Stomach (tissue), 19 donors: ENCODE measurements at places on chromosomes 2 and 18. TPM values are rescaled to one million over a fixed set of nuclear protein-coding genes. Genes with fewer than 3 reads are reported as not detected.

GRCh38 chr18:13455960-13456481 is 237.5 kb downstream of the LDLRAD4 start:
- DNase-seq = no peak
- no peaks in the 10 kb centered on the region for H3K36me3 ChIP-seq
- no peaks in the 10 kb centered on the region for H3K27me3 ChIP-seq
- H3K27ac ChIP-seq = no peak overlapping the region

The LIMS1 gene
- 35.0 TPM for total RNA-seq

DNA sequence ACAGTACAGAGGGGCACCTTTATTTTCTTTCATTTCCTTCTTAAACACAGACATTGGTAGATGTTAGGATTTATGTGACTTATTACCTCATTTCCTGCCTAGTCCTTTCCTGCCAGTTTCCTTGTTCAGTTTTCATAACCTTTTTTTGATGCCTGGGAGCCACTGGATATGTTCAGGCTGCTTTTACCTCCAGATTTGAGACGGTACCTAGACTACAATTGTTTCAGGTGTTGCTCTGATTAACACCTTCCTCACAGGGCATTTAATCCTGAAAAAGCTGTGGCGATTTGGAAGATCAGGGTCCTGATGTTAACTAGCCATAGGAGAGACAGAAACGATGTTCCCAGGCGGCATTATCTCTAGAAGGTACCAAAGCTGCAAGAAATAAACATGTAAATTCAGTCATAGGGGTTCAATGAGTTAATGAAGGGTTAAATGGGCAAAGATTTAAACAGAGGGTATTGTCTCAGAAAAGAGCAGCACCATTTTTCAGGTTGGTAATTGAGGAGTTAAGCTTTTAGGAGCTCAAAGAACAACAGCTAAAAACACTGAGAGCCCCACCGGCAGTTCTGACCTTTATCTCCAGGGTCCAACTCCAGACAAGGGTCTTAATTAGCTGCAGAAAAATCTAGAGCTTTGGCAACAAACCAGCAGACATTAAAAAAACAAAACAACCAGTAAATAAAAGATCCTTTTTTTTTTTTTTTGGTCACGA is 93.3 kb downstream of the HRH4 start:
- no peak overlapping the region for H3K4me3 ChIP-seq
- no peaks in the 10 kb centered on the region for H3K36me3 ChIP-seq
- no peaks in the 10 kb centered on the region for H3K4me1 ChIP-seq
- DNase-seq = no peak

- peaks cover 6% of the 10 kb centered on the region for H3K36me3 ChIP-seq
- no peak overlapping the region for H3K27ac ChIP-seq
- DNase-seq = no peak
- H3K4me3 ChIP-seq = peak overlapping the region; percentile 62
- H3K27me3 ChIP-seq = peaks cover 35% of the 10 kb centered on the region
- peaks cover 28% of the 10 kb centered on the region for H3K4me1 ChIP-seq
Observed at GRCh38 chr2:238238766-238239542, 884 bp downstream of the HES6 start.

- H3K36me3 ChIP-seq = no peaks in the 10 kb centered on the region
- no peak for DNase-seq
- no peak overlapping the region for H3K4me3 ChIP-seq
Observed at GRCh38 chr18:25097057-25097456, 254.9 kb downstream of the ZNF521 start.

DNA sequence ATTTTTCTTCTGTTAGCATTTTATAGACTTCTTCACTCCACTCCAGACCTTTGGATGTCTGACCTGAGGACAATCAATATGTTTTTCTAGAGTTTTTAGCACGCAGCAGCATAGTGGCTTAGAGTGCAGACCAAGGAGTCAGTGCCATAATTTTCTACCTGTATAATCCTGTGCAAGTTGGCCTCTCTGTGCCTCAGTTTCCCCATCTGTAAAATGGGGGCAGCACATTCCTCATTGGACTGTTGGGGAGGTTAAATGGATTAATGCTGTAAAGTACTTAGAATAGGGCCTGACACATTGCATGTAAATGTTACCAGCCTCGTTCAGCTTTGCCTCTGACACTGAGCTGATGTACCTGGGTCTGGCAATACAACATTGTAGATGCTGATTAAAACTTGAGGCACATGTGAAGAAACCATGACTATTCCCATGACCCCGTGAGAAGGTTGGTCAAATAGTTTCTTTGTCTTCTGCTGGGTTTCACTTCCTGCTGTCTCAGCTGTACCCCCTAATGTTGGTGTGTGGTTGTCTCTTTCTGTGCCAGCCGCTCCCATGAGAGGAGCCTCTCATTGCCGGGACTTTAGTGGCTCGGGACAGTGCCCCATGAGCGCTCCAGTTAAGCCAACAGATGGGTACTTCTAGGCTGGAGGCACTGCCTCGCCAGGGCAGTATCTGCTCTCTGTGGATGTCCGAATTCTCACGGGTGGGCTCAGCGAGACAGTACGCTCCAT is 125.3 kb downstream of the SH3RF3 start:
- no peaks in the 10 kb centered on the region for H3K36me3 ChIP-seq
- peaks cover 17% of the 10 kb centered on the region for H3K4me1 ChIP-seq
- DNase-seq = no peak

DNA sequence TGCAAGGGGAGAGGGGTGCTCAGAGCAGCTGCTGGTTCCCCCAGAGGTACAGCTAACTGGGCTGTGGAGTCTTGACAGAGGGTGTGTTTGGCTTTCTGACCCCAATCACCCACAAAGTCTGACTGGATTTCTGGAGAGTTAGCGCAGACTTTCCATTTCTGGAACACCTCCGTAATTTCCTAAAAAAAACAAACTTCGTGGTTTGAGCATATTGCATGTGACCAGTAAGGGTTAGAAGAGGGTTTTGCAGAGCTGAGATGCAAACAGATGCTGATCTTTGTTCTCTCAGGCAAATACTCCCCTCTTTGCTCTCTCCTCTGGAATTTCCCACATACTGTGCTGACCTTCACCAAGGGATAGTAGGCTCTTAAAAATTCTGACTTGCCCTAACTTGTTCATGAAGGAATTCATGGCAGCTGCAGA is 44.5 kb upstream of the TMEM247 start:
- no peaks in the 10 kb centered on the region for H3K27me3 ChIP-seq
- H3K27ac ChIP-seq = no peak overlapping the region
- no peaks in the 10 kb centered on the region for H3K36me3 ChIP-seq

The LIMS4 gene
- total RNA-seq = not detected

- H3K27ac ChIP-seq = no peak overlapping the region
- no peaks in the 10 kb centered on the region for H3K27me3 ChIP-seq
- no peak overlapping the region for H3K4me3 ChIP-seq
Observed at GRCh38 chr2:196177124-196177523, 5.7 kb upstream of the STK17B start.

The UGT1A9 gene
- total RNA-seq = not detected

DNA sequence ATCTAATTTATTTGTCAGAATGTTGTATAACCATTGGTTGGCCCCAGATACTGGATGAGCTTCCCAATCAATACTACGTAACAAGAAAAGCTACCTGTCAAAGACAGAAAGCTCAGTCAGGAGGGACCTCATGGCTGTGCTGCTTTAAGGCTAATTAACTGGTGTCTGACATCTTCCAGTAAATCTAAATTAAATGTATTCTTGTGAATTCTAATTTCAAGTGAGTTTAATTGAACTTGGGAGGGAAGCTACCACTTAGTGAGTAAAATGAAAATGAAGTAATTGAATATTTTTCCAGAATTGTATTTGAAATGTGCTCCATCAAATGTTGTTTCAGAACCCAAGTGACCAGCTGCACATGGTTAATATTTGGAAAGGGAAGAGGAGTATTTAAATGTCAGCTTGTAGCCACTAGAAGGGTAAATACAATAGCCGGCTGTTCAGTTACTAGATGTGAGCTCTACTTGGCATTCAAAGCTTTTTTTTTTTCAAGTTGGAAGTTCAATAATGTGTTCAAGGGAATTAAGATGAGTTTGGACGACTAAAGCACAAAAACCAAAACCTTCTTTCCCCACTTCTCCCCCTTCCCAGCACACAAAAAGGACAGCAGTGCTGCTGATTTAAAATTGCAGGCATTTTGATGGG is 62.0 kb downstream of the GPR39 start:
- DNase-seq = no peak
- H3K4me3 ChIP-seq = no peak overlapping the region
- H3K27ac ChIP-seq = peak overlapping the region; percentile 55
- peaks cover 23% of the 10 kb centered on the region for H3K4me1 ChIP-seq
- H3K36me3 ChIP-seq = no peaks in the 10 kb centered on the region

The C1GALT1C1L gene
- total RNA-seq = 1.3 TPM

The DNAH7 gene
- 3.3 TPM for total RNA-seq

The IL1RL2 gene
- not detected for total RNA-seq

- no peak for DNase-seq
- H3K36me3 ChIP-seq = no peaks in the 10 kb centered on the region
- H3K4me3 ChIP-seq = no peak overlapping the region
- H3K27ac ChIP-seq = no peak overlapping the region
- H3K4me1 ChIP-seq = no peaks in the 10 kb centered on the region
Observed at GRCh38 chr2:199663157-199663556, 187.8 kb downstream of the FTCDNL1 start.

The CCBE1 gene
- total RNA-seq = 1.8 TPM

GRCh38 chr2:4895371-4895770 is 796.8 kb upstream of the SOX11 start:
- H3K4me3 ChIP-seq = no peak overlapping the region
- H3K4me1 ChIP-seq = no peaks in the 10 kb centered on the region
- no peaks in the 10 kb centered on the region for H3K27me3 ChIP-seq
- no peaks in the 10 kb centered on the region for H3K36me3 ChIP-seq
- H3K27ac ChIP-seq = no peak overlapping the region

DNA sequence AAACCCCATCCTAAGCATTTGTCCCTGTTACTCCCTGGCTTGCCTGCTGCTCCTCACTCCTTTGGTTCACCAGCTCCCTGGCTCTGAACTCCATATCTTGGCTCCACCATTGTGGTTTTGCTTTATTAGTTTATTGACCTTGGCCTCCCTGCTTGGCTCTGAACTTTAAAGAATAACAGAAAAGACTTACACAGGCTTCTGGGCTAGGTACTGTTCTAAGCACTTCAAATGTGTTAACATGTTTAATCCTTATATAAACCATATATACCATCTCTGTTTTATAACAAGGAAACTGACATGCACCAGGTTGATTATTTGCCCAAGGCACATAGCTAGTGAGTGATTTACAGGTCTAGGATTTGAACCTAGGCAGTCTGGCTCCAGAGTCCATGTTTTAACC is 149.7 kb upstream of the CAPN13 start:
- H3K36me3 ChIP-seq = no peaks in the 10 kb centered on the region
- H3K4me1 ChIP-seq = no peaks in the 10 kb centered on the region
- H3K4me3 ChIP-seq = no peak overlapping the region
- no peaks in the 10 kb centered on the region for H3K27me3 ChIP-seq
- no peak overlapping the region for H3K27ac ChIP-seq

DNA sequence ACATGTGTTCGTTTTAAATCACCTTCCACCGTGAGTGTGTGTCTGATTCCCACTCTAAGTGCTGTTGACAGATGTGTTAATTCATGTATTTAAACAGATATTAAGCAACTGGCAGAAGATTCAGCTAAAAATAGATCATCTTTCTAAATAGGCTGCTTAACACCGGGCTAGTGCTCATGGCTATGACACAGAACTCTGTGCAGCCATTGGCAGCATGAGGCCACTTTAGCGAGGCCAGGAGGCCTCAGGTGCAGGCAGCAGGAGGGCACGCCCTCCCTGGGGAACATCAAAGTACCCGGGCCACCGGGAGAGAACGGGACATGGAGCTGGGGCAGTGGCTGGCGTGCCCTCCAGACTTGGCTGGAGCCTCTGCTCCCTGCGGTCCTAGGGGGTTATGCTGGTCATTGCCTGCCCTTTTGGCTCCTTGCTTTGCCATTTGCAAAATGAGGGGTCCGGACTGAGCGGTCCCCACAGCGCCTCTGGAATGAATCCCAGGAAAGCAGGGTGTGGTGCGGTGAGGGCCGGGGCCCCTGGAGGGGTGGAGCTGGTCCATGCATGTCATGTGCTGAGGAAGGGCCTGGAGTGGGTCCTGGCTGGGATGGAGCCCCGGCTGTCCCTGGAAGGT is 62.8 kb upstream of the HDAC4 start:
- H3K27me3 ChIP-seq = peaks cover 21% of the 10 kb centered on the region
- no peak for DNase-seq
- no peak overlapping the region for H3K27ac ChIP-seq
- no peaks in the 10 kb centered on the region for H3K36me3 ChIP-seq

DNA sequence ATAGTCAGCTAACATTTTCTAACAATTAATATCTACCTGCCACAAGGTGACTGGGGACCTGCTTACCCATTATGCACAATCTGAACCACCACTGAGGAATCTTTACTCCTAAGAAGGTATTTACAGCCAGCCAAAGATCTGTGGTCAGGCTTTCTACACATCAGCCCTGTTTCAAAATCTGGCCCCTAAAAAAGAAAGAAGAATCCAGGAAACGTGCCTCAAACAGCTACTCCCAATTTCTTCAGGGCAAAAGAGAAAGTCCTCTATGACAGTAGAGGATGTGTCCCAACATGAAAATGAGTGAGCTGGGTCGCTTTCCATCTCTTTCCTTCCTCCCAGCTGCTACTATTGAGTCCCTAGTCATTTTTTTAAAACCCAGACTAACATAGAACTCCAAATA is 79.5 kb downstream of the EPB41L3 start:
- no peak for DNase-seq
- no peaks in the 10 kb centered on the region for H3K27me3 ChIP-seq
- H3K4me3 ChIP-seq = no peak overlapping the region

GRCh38 chr2:191569025-191569424 is 108.9 kb upstream of the NABP1 start:
- H3K27me3 ChIP-seq = no peaks in the 10 kb centered on the region
- no peak overlapping the region for H3K27ac ChIP-seq
- DNase-seq = no peak
- H3K36me3 ChIP-seq = no peaks in the 10 kb centered on the region
- no peaks in the 10 kb centered on the region for H3K4me1 ChIP-seq

The KLHL29 gene
- 6.6 TPM for total RNA-seq

The PKDCC gene
- total RNA-seq = 25.1 TPM

DNA sequence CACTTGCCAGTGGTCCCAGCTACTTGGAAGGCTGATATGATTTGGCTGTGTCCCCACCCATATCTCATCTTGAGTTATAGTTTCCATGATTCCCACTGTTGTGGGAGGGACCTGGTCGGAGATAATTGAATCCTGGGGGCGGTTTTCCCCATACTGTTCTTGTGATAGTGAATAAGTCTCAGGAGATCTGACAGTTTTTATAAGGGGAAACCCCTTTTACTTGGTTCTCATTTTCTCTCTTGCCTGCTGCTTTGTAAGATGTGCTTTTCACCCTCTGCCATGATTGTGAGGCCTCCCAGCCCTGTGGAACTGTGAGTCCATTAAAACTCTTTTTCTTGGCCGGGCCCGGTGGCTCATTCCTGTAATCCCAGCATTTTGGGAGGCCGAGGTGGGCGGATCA is 265.4 kb upstream of the SPOPL start:
- no peak overlapping the region for H3K4me3 ChIP-seq
- H3K4me1 ChIP-seq = no peaks in the 10 kb centered on the region
- no peaks in the 10 kb centered on the region for H3K36me3 ChIP-seq
